ENCODE measurements at places on chromosomes 3 and 15.
A peak's percentile ranks its signal among the peaks of the same experiment; 100 is the strongest.

- no peak for DNase-seq
Observed at GRCh38 chr3:140438736-140439470, 239.0 kb upstream of the TRIM42 start.

GRCh38 chr3:36060950-36061349 lies 319.4 kb upstream of the STAC start:
- peak; percentile 8 for DNase-seq

DNA sequence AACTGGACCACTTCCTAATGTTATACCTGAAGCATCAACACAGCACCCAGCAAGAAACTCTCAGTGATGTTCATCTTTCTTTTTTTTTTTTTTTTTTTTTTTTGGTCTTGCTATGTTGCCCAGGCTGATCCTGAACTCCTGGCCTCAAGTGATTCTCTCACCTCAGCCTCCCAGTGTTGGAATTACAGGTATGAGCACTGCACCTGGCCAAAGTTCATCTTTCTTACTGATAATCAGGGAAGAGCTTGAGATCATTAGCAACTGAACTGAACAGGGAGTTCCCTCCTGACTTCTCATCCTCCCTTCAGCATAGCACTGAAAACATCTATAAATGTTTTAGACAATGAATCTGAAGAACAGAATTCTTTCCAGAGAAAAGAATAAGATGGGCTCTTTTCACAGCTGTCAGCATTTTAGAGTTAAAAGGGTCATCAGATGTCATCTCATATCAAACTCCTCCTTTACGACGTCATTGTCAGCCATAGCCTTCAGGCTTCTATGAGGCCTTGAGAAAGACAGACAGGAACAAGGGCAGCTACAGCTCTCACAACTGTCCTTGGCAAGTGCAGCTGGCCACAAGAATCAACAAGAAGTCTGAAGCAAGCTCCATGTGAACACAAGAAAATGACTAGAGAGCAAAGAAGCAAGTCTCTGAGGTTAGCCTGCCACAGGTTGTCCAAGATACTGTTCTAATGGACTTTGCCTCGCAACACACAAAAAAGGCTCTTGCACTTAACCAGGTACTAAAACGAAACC lies 33.8 kb downstream of the SCAP start:
- DNase-seq = no peak

- DNase-seq = peak; percentile 78
Observed at GRCh38 chr3:15796771-15797641, 773 bp downstream of the ANKRD28 start.

Data from eye (tissue), 1 donor.